ENCODE measurements at places on chromosomes 16 and 17.

- no peak for DNase-seq
These were observed 11.7 kb downstream of the CAVIN1 start for GRCh38 chr17:42411361-42411760.

GRCh38 chr17:12627781-12628451 is 37.8 kb upstream of the MYOCD start:
- no peak for DNase-seq

DNA sequence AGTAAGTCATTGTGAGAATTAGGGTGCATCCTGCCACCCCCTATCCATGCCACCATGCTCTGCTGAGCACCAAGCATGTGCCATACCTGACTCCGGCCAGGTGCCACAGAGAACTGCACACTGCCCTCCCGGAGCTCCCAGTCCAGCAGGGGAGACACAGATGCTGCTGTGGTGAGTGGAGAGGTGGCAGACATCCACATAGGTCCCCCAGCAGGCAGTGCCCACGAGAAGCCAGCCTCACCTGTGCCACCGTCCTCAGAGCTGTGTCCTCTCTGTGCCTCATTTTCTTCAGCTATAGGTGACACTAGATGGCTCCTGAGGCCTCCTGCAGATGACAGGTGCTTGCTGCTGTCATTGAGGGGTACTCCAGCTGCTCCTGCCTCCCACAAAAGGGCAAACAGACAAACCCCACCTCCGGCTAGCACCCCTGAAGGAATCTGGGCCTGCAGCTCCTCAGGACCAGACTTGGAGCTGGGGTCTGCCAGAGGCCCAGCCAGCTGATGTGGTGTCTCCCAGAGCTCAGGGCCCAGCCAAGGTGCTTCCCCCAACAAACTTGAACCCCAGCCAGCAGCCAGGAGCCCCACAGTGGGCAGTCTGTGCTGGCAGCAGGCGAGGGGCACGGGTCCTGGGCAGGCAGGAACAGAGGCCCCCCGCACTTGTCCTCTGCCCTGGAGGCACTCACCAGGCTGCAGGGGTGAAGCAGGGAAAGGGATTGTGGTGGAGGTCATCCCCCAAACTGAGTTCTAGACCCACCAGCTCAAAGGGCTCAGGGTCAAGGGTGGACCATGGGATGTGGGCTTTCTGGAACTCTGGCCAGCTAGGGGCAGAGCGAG is 17.1 kb downstream of the FOXJ1 start:
- no peak for DNase-seq

GRCh38 chr17:74340470-74341023 is 14.5 kb downstream of the KIF19 start:
- DNase-seq, result no peak

DNA sequence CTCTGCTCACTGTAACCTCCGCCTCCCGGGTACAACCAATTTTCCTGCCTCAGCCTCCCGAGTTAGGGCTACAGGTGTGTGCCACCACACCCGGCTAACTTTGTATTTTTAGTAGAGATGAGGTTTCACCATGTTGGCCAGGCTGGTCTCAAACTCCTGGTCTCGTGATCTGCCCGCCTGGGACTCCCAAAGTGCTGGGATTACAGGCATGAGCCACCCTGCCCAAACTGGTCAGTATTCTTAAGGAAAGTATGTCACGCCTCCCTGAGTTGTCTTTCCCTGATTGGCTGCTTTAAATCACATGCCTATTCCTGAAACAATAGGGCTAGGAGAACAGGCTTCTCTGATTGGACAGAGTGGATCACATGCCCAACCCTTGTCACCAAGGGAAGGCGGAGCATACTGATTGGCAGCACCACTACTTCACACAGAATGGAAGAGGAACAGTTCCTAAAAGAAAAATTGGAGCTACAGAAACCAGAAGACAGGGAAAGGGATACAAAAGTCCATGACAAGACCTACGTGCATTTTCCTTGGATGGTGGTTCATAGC is 17.6 kb upstream of the CYB5B start:
- no peak for DNase-seq

- DNase-seq, result no peak
These were observed 16.6 kb downstream of the CHAD start for GRCh38 chr17:50451943-50452629.

DNA sequence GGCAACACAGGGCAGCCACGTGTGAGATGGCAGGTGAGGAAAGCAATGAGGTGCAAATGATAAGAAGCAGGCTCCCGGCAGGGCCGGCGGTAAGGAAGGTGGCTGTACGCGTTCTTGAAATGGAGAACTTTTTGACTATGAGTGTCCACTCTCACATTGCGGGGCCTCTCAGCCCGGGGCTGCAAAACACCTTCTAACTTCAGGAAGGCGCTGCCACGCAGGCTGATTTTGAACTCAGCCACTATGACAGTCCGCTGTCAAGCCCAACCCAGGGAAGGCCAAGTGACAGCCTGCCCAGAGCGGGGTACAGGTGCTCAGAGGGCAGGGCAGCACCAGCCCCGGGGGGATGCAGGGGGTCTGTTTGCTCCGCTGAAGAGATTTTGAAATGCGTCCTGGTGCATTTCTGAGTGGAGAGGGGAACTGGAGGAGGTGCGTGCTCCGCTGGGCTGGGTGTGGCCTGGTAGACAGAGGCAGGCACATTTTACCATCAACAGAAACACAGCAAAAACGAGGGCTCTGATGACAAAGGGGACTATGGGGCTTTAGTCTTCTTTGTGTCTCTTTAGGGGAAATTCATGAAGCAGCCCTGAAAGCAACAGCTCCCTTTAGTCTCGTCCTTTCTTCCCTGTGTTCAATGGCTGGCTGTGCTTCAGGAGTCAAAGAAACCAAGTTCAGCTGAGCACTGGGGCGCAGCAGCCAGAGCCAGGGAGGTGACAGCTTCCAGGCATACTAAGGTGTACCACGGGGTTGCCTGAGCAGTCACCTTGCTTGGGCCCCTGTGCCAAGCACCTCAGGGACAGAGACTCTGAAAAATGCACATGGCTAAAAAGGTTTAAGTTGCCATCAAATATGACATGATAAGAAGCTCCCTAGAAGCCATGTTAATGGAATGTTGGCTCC is 14.6 kb upstream of the SREBF1 start:
- DNase-seq, result no peak

GRCh38 chr16:85867189-85867588 is 31.8 kb upstream of the IRF8 start:
- no peak for DNase-seq

DNA sequence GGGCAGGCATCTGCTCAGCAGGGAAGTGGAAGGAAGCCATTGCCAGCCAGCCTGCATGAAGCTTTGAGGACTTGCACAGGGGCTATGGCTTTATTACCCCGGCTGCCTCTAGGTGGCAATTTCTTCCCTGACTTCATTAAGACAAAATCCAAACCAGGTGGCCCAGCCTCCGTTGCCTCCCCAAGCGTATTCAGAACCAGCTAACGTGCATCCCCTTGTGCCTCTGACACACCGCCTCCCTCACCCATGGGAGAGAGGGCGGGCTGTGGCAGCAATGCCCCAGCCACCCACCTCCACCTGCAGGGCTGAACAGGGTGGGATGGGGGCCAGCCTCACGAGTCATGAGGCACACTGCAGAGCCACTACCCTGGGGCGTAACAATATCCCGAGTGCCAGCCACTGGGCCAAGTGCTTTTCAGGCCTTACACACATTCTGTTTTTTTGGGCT is 6.8 kb downstream of the KIFC3 start:
- no peak for DNase-seq

DNA sequence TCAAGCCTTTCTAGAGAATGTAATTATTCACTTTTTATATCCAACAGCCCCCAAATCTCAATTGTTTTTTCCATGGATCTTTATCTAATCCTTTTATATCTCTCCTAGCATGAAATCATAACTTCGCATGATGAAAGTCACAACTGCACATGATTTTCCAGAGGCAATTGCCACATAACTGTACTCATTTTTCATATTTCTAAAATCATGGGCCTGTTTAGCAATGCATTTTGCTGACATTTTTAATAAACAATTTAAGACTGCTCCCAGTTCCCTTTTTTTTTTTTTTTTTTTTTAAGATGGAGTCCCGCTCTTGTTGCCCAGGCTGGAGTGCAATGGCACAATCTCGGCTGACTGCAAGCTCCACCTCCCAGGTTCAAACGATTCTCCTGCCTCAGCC is 83.5 kb downstream of the VMP1 start:
- no peak for DNase-seq

DNA sequence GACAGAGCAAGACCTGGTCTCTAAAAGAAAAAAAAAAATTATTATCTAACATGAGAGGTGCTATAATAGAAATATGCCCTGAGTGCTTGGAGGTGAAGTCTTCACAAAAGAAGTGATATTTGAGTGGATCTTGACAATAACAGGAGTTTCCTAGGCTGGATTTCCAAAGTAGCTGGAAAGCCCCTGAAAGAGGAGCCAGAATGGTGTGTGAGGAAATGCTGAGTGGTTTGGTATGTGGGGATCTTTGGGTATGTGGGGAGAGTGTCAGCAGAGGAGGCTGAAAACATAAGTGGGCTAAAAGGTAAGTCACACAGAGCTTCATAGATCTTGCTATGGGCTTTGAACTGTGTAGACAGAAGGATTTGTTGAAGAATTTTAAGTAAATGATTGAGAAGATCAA is 100.1 kb downstream of the YPEL2 start:
- no peak for DNase-seq

Measured in stimulated activated CD8-positive, alpha-beta memory T cell treated with anti-CD3 and anti-CD28 coated beads, Interleukin-2, amount 100 ng/mL, for 48 hours (primary cell).